H1 (cell line): ENCODE measurements at places on chromosomes 5 and 9. TPM values are rescaled to one million over a fixed set of nuclear protein-coding genes. Genes with fewer than 3 reads are reported as not detected.

DNA sequence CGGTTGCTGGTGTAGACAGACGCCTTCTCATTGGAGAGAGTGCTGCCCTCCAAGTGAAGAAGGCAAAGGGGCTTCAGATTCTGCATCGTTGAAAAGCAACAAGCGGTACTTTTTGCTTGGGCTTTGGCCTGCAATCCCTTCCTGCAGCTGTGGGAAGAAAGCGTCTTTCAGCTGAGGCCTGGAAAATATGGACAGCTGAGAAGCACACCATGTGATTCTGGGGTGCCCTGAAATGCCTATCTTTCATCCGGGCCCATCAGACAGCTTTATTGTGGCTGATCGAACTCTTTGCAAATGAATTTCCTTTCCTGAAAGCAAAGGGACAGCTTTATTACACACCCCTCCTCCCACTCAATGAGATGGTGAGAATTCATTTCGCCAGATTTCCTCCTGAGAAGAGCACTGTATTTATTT, 74.0 kb downstream of the NSG2 start:
- H3K4me3 ChIP-seq: no peak overlapping the region
- no peaks in the 10 kb centered on the region for H3K27me3 ChIP-seq
- DNase-seq: no peak
- no peaks in the 10 kb centered on the region for H3K4me1 ChIP-seq
- no peak overlapping the region for H3K27ac ChIP-seq

DNA sequence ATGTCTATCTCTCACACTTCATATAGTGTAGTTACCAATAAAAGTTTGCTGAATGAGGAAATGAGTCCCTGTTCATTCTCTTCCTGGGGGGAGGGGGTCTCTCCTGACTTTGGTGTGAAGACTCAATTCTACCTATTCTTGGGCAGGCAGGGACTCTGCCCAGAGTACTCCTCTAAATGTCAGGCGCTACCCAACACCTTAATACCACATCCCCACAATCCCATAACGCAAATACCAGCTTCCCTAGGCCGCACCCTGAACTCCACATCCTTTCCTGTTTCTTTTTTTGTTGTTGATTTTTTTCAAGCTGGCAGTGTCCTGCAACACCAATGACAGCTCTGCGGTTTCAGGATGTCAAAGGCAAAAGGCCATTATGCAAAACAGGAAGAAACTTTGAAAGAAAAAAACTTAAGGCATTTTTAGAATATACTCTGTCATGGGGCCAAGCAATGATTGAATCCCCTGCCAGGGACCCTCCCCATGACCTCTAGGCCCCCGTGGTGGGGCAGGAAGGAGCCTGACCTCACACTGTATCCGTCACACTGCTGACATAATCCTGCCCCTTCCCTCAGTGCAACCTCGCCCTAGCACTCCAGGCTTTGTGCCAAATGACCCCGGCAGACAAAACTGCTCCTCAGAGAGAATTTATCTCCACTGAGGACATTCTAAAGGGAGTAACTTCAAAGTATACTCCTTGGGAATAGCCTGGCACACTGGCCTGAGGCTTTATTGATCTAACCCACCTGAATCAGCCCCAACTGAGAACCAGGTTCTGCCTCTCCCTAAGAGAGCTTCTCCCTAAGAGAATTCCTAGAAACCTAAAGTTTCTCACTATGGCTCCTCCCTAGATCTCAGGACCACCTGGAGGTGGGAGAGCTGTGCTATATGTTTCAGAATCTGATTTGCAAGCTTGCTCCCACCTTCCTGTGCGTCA, 8.0 kb downstream of the B4GALT1 start:
- no peak for DNase-seq
- no peaks in the 10 kb centered on the region for H3K4me1 ChIP-seq
- H3K36me3 ChIP-seq: no peaks in the 10 kb centered on the region

- H3K4me3 ChIP-seq: no peak overlapping the region
- no peak overlapping the region for H3K27ac ChIP-seq
- H3K4me1 ChIP-seq: peaks cover 8% of the 10 kb centered on the region; the same call in 1 of the 2 replicates
- DNase-seq: peak; percentile 85
Observed at GRCh38 chr9:112887381-112887780, 3.3 kb downstream of the SLC46A2 start.

DNA sequence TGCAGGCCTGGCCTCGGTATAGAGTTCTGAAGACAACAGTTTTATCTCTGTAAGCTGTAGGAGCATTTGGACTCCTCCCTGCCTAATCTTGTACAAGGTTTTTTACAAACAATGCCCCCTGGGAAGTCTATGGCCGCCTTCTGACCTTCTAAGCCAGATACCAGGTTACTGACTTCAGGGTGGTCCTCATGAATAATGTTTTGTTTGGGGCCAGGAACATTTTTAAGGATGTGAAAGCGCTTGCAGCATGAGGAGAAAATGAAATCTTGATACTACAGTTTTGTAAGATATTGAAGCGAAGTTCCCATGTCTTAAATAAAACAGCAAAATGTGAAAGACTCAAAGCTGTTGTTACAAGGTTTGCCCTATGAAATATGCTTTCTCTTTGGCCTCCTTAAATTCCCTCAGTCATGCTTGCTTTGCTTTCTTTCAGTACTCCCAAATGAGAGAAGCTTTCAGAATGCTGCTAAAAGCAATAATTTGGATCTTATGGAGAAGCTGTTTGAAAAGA, 5.2 kb downstream of the ANKDD1B start:
- H3K36me3 ChIP-seq: no peaks in the 10 kb centered on the region
- H3K27me3 ChIP-seq: no peaks in the 10 kb centered on the region; the same call in 1 of the 2 replicates
- H3K27ac ChIP-seq: no peak overlapping the region; the same call in 1 of the 2 replicates

DNA sequence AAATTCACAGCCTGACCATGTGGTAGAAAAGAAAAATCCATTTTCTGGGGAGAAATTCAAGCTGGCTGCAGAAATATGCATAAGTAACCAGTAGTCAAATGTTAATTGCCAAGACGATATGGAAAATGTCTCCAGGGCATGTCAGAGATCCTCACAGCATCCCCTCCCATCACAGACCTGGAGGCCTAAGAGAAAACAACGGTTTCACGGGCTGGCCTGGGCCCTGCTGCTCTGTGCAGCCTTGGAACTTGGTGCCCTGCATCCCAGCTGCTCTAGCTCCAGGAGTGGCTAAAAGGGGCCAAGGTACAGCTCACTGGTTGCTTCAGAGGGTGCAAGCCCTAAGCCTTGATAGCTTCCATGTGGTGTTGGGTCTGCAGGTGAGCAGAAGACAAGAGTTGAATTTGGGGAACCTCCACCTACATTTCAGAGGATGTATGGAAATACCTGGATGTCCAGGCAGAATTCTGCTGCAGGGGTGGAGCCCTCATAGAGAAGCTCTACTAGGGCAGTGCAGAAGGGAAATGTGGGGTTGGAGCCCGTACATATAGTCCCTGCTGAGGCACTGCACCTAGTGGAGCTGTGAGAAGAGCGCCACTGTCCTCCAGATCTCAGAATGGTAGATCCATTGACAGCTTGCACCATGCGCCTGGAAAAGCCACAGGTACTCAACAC, 49.7 kb downstream of the PTBP3 start:
- no peaks in the 10 kb centered on the region; the same call in 1 of the 2 replicates for H3K27me3 ChIP-seq
- no peaks in the 10 kb centered on the region for H3K36me3 ChIP-seq
- H3K27ac ChIP-seq: no peak overlapping the region
- no peak for DNase-seq

- peaks cover 47% of the 10 kb centered on the region for H3K27me3 ChIP-seq
- no peak for DNase-seq
- H3K4me3 ChIP-seq: peak overlapping the region; percentile 6; the same call in 1 of the 2 replicates
- H3K36me3 ChIP-seq: no peaks in the 10 kb centered on the region
- peaks cover 6% of the 10 kb centered on the region for H3K4me1 ChIP-seq
- no peak overlapping the region for H3K27ac ChIP-seq
Observed at GRCh38 chr5:176619569-176620332, 9.8 kb upstream of the GPRIN1 start.

GRCh38 chr9:77011973-77012821, 7.3 kb upstream of the FOXB2 start:
- H3K27ac ChIP-seq: no peak overlapping the region
- no peaks in the 10 kb centered on the region for H3K36me3 ChIP-seq
- peak; percentile 98 for DNase-seq
- peaks cover 46% of the 10 kb centered on the region for H3K27me3 ChIP-seq
- peaks cover 29% of the 10 kb centered on the region for H3K4me1 ChIP-seq

GRCh38 chr5:143331956-143332355, 71.5 kb downstream of the NR3C1 start:
- no peak overlapping the region for H3K4me3 ChIP-seq
- no peaks in the 10 kb centered on the region for H3K36me3 ChIP-seq
- no peak for DNase-seq
- no peaks in the 10 kb centered on the region for H3K4me1 ChIP-seq
- no peak overlapping the region for H3K27ac ChIP-seq

GRCh38 chr5:40735609-40736008, 20.2 kb downstream of the TTC33 start:
- no peak overlapping the region for H3K4me3 ChIP-seq
- no peaks in the 10 kb centered on the region for H3K4me1 ChIP-seq
- no peak for DNase-seq
- H3K36me3 ChIP-seq: no peaks in the 10 kb centered on the region
- no peak overlapping the region for H3K27ac ChIP-seq

GRCh38 chr5:179420476-179420875, 75.2 kb upstream of the ADAMTS2 start:
- H3K27me3 ChIP-seq: no peaks in the 10 kb centered on the region; the same call in 1 of the 2 replicates
- no peaks in the 10 kb centered on the region for H3K36me3 ChIP-seq
- no peaks in the 10 kb centered on the region for H3K4me1 ChIP-seq
- no peak overlapping the region for H3K27ac ChIP-seq
- no peak for DNase-seq

- no peak for DNase-seq
- no peaks in the 10 kb centered on the region for H3K27me3 ChIP-seq
- H3K4me3 ChIP-seq: no peak overlapping the region
- no peak overlapping the region for H3K27ac ChIP-seq
- no peaks in the 10 kb centered on the region; the same call in 1 of the 2 replicates for H3K4me1 ChIP-seq
Observed at GRCh38 chr5:96952974-96953730, 17.3 kb downstream of the LNPEP start.

GRCh38 chr5:159103086-159103485, 3.4 kb upstream of the EBF1 start:
- no peak for DNase-seq
- no peak overlapping the region for H3K27ac ChIP-seq
- H3K27me3 ChIP-seq: peaks cover 81% of the 10 kb centered on the region

- no peaks in the 10 kb centered on the region for H3K4me1 ChIP-seq
- DNase-seq: no peak
- no peak overlapping the region for H3K4me3 ChIP-seq
- no peaks in the 10 kb centered on the region for H3K36me3 ChIP-seq
Observed at GRCh38 chr5:77425420-77425819, 66.7 kb downstream of the WDR41 start.

- DNase-seq: no peak
- H3K36me3 ChIP-seq: no peaks in the 10 kb centered on the region
- H3K27ac ChIP-seq: no peak overlapping the region
- no peaks in the 10 kb centered on the region for H3K4me1 ChIP-seq
Observed at GRCh38 chr5:27129926-27130325, 91.5 kb upstream of the CDH9 start.

DNA sequence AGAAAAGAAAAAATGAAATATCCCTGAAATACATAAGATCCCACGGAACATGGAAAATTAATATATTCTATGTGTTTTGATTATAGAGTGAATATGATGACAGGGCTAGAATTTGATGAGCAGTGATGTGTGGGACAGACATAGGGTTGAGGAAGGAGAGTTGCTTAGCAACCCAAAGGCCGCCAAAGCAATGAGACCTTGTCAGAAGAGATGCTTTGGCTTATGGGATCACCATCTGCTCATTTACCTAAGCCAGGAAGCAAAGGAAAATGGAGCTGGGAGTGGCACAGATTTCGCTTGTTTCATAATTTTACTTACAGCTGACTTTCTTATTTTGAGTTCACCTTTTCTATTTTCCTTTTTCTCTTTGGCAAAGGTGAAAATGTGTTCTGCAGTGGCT, 20.9 kb upstream of the HAPLN1 start:
- DNase-seq: no peak
- no peak overlapping the region for H3K27ac ChIP-seq
- H3K36me3 ChIP-seq: no peaks in the 10 kb centered on the region
- no peaks in the 10 kb centered on the region for H3K27me3 ChIP-seq
- no peaks in the 10 kb centered on the region for H3K4me1 ChIP-seq

DNA sequence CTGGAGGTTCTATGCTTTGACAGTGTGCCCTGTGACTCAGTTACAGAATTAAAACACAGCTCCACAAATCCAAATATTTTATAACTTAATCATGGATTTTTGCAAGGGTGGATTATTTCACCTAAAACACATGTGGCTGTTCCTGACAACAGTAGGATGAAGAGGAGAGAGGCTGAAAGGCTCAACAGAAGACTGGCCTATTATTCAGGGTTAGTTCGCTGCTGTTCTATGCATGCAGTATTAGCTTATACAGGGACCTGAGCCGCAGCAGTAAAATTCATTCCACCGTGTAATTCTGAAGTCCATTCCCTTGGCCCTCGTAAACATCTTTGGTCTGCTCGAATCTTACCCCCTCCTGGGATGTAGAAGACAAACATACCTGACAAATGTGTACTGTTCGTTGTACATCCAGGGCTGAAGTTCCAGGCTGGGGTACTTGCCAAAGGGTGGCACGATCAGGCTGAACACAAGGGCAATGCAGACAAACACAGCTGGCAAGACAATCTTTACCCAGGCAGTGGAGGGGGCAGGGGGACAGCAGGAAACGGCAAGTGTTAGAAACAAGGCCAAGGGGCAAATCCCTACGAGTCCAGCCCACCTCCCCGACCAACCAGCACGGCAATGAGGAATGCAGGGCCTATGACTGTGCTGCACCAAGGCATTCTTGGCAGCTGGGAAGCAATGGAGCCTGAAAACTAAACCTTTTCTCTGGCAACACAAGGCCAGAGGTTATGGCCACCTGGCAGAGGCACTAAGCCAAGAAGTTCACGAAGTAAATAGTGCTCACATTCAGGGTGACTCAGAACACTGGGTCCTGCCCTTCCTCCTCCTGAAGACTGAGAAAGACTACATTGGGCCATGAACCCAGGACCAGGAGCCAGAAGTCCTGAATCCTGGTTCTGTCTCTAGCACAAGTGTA, 46.8 kb downstream of the NIPSNAP3B start:
- H3K4me1 ChIP-seq: no peaks in the 10 kb centered on the region; the same call in 1 of the 2 replicates
- H3K27ac ChIP-seq: 0 out of 2 replicates have a peak overlapping the region, but pooled peaks have one; percentile 16
- peaks cover 37% of the 10 kb centered on the region for H3K36me3 ChIP-seq
- DNase-seq: no peak
- H3K27me3 ChIP-seq: no peaks in the 10 kb centered on the region

- H3K27me3 ChIP-seq: no peaks in the 10 kb centered on the region
- no peak for DNase-seq
- peak overlapping the region; percentile 91 for H3K27ac ChIP-seq
- peak overlapping the region; percentile 95 for H3K4me3 ChIP-seq
- no peaks in the 10 kb centered on the region; the same call in 1 of the 2 replicates for H3K4me1 ChIP-seq
Observed at GRCh38 chr5:138177941-138178515, 402 bp downstream of the BRD8 start.

GRCh38 chr5:142969186-142969585, 199.0 kb downstream of the ARHGAP26 start:
- no peaks in the 10 kb centered on the region for H3K27me3 ChIP-seq
- no peak overlapping the region for H3K4me3 ChIP-seq
- DNase-seq: no peak
- H3K36me3 ChIP-seq: no peaks in the 10 kb centered on the region
- H3K27ac ChIP-seq: no peak overlapping the region

- no peak overlapping the region for H3K27ac ChIP-seq
- H3K36me3 ChIP-seq: no peaks in the 10 kb centered on the region
- DNase-seq: peak; percentile 79
- H3K4me1 ChIP-seq: no peaks in the 10 kb centered on the region
- no peak overlapping the region for H3K4me3 ChIP-seq
Observed at GRCh38 chr5:141992349-141992963, 20.4 kb downstream of the GNPDA1 start.

The CARD6 gene
- 0.19 and 0.41 TPM in 2 replicates for polyA plus RNA-seq

The NR5A1 gene
- 0.29 and 0.74 TPM in 2 replicates for polyA plus RNA-seq

The PDE8B gene
- 0.20 and 0.32 TPM in 2 replicates for polyA plus RNA-seq

The C9orf153 gene
- 0.05 TPM in 1 of 2 replicates, not detected in the other for polyA plus RNA-seq

The ENG gene
- polyA plus RNA-seq: 1.8 and 3.2 TPM in 2 replicates

The PDCD1LG2 gene
- not detected in 2 replicates for polyA plus RNA-seq

The SLIT3 gene
- 1.2 and 2.0 TPM in 2 replicates for polyA plus RNA-seq
